ENCODE measurements at places on chromosomes 1 and 21. TPM values are rescaled to one million over a fixed set of nuclear protein-coding genes. Genes with fewer than 3 reads are reported as not detected.

Gene CD2
- total RNA-seq, result not detected

Gene ANGPTL1
- 6.6 TPM for total RNA-seq

Gene RPE65
- not detected for total RNA-seq

Gene FCER1G
- total RNA-seq, result not detected

All from fibroblast of the aortic adventitia (primary cell).